Activated CD4-positive, alpha-beta T cell treated with anti-CD3 and anti-CD28 coated beads, Interleukin-2, amount 10 ng/mL, durations not matched to agents 7 days and 5 days (primary cell): ENCODE measurements at places on chromosomes 1 and 21. TPM values are rescaled to one million over a fixed set of nuclear protein-coding genes. Genes with fewer than 3 reads are reported as not detected.

DNA sequence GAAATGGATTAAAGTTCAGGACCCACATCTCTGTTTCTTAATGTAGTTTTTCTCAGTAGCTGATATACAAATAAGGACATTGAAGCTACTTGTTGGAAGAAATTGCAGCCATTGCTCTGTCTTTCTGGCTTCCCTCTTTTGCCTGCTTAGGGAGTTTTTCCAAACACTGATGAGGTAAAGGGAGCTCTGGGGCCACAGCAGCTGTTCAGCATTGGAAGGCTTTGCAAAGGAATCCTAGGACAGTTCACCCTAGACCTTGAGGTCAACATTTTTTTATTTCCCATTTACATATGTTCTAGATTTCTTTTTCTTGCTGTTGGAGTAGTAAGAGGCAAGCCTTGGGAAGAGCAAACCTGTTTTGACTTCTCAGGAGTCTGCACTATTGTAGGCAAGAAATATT lies 126.9 kb upstream of the PLPPR5 start:
- no peaks in the 10 kb centered on the region for H3K27me3 ChIP-seq
- no peak overlapping the region for H3K27ac ChIP-seq
- no peaks in the 10 kb centered on the region for H3K36me3 ChIP-seq
- H3K4me1 ChIP-seq = no peaks in the 10 kb centered on the region
- H3K4me3 ChIP-seq = no peak overlapping the region
- DNase-seq = no peak

DNA sequence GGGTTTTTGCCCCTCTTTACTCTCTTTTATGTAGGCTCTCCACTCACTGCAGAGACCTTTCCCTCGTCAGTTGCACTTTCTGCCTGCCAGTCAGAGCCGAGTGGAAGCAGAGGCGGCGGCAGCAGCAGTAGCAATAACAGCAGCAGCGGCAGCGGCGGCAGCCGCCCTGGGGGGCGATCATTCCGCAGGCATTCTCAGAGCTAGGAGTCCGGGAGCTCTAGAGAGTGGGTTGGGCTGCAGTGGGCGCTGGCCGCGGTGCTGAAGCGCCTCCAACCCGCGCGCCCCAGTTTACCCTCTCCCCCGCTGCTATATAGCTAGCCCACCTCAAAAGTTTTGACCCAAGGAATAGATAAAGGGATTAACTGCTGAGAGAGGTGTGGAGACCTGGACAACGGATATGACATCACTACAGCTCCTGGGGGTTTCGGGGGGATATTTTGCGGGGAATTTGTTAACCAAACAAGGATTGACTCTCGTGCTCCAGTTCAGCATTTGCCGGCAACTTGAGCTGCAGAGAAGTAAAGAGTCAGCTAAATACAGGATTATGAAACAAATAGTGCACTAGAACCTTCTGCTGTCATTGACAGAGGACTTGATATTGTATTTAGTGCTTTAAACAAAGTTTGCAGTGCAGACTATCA lies at the start of gene OLFM3:
OLFM3 (minus strand) TSS at position 102 of the 641 bp plus-strand sequence.
- no peak within 1 kb of the TSS for H3K27ac ChIP-seq
- peaks cover 15% of the 10 kb centered on the region for H3K27me3 ChIP-seq
- H3K4me1 ChIP-seq = no peaks in the 10 kb centered on the region
- no peak for DNase-seq

DNA sequence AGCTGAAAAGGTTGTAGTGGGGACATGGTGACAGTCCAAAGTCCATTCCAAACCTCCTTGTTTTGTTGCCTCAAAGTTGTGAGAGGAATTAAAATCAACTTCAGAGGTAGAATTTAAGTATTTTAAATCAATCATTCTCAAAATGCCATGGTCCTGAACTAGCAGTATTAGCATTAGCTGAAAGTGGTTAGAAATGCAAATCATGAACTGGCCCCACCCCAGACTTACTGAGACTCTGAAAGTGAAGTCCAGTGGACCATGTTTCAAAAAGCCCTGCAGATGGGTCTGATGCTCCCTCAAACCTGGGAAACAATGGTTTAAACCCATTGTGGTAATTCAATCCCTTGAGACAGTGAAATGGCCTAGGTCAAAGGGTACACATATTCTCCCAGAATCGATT lies 36.2 kb upstream of the KRTAP11-1 start:
- DNase-seq = no peak
- H3K27ac ChIP-seq = no peak overlapping the region
- H3K4me3 ChIP-seq = no peak overlapping the region
- H3K4me1 ChIP-seq = no peaks in the 10 kb centered on the region
- peaks cover 10% of the 10 kb centered on the region for H3K27me3 ChIP-seq

DNA sequence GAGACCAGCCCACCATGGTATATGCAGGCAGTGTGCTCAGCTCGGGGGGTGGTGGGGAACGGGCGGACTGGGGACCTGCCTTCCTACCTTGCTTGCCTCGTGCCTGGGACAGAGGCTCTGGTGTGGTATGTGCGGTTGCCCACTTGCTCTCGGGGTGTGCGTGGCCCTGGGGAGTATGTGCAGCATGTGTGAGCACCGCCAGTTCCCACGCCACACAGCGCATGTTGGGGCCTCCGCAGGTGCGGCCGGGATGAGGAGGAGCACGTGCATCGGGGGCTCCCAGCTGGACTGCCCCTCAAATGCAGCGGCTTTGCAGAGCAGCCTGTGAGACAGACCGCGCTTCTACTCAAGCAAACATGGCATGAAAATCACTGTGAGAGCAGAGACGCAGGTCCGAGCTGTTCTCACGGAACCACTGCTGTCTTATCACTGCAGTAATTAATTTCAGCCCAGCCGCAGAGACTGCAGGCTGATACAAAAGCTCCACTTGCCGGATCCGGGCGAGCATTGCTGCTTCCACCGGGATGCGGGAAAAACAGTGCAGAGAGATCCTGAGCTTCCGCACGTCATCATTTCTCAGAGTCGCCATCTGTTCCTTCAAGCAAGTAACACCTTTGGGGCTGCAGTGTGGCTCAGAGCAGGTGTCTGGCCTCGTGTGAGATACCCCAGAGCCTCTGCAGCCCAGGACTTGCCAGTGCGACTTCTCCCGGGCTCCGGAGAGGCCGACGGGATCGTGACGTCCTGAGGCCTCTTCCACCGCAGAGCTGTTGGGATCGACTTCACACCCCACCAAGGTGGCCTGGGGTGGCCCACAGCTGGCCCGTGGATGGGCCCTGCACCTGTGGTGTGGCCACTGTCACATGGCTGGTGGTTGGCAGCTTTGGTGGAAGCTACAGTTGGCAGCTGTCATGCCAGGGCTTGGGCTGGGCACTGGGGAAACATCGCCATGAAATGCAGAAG lies 92.6 kb upstream of the ACTRT2 start:
- H3K27me3 ChIP-seq = no peaks in the 10 kb centered on the region
- DNase-seq = no peak
- no peaks in the 10 kb centered on the region for H3K36me3 ChIP-seq
- no peak overlapping the region for H3K27ac ChIP-seq
- H3K4me3 ChIP-seq = no peak overlapping the region

Gene PLD5
- not detected for total RNA-seq

Gene TRIM17
- 0.73 TPM for total RNA-seq

DNA sequence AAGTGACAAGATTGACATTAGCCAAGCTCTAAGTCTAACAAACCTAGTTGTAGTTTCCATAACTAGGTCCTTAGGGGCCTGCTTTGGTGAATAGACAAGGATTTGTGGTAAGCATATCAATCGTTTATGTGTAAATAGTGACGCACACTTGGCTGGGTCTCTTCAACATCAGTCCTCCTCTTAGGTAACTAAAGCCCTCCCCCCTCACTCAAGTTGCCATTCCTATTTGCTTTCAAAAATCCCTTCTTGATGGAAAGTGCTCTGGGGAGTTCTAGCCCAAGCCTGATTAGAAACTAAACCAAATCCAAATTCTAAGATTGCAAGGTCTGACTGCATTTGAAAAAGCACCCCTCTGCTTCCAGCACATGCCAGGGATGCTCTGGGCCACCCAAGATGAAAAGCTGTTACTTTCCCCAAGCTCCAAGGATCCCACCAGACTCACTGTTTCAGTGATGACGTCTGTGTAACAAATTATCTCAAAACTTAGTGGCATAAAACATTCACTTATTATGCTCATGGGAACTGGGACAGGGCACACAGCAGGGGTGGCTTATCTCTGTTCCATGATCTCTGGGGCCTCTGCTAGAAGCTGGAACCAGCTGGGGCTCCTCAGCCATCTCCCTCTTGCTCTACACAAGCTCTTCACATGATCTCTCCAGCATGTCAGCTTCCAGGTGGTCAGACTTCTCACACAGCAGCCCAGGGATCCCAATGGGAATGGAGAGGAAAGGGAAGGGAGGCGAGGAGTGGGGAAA lies 74.1 kb downstream of the RRAGC start:
- peaks cover 64% of the 10 kb centered on the region for H3K27me3 ChIP-seq
- H3K4me1 ChIP-seq = no peaks in the 10 kb centered on the region
- H3K4me3 ChIP-seq = no peak overlapping the region
- DNase-seq = no peak
- H3K27ac ChIP-seq = no peak overlapping the region

DNA sequence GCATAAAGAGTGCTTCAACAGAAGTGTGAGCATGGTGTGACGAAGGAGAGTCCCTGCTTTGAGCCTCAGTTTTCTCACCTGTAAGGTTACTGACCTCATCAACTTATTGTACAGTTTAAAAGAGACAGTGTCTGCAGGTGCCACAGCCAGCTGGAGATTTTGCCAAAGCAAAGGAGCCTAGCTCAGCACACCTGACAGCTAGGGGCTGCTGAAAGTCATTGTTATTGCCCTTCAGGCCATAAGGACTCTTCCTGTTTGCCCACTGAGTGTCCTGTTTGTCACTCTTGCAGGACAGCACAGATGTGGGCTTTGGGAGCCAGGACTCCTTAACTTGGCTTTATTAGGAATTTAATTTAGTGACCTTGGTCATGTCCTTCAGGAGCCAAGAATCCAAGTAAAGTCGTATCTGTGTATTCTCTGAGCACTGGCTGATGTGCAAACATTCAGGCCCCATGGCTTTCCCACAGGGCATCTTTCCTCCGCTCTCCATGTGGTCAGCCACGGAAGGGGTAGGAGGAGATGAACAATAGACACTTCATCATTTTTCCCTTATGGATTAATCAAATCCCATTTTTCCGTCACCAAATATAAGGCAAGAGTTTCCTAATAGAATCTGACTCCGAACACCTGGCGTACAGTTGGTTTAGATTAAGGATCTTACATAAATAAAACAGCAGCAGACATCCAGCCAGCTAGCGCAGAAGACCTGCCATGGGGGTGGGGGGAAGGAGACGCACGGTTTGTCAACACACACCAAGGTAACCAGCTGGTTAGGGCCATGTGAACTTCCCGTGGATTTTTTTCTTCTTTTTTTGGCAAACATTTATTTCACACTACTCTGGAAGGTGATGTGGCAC lies 43.1 kb upstream of the KANK4 start:
- no peaks in the 10 kb centered on the region for H3K36me3 ChIP-seq
- H3K4me1 ChIP-seq = no peaks in the 10 kb centered on the region
- no peak overlapping the region for H3K4me3 ChIP-seq

Gene CLEC20A
- not detected for total RNA-seq

DNA sequence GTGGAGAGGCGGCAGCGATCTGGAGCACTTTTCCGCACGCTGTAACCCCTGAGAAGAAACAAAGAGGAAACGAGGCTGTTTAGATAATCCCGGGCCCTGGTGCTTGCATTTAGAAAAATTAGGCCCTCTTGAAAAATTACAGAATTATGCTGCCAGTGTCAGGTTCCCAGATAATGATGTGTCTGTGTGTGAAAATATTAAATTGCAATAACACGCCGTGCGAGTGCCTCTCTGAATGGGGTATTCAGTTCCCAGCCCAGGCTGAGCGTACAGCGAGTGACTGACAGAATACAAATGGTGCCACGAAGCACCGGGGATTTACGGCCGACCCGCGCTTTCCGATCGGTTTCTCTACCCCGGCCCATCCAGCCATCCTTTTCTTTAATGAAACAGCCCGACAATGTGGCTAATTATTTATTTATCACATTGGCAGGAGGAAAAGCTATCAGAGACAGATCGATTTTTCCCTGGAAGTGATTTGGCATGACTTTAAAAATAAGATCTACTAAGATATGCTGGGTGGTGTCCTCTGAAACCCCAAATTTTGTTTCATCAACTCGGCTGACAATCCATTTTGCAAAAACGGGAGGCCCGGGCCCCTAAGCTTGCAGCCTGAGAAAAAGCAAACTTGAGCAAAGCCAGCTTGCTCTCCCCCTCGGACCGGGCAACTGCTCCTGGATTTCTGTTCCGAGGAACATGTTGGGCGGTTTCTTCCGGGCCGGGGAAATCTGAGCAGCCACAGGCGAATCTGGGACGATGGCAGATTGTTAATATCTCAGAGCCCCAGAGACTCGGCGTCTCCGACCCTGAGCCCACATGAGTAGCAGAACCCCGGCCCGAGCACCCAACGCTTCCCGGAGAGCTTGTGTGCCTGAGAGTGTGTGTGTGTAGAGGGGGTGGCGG lies 11.3 kb downstream of the PRDM16 start:
- no peaks in the 10 kb centered on the region for H3K36me3 ChIP-seq
- DNase-seq = no peak
- H3K4me3 ChIP-seq = no peak overlapping the region
- H3K27me3 ChIP-seq = peaks cover 7% of the 10 kb centered on the region
- no peak overlapping the region for H3K27ac ChIP-seq

DNA sequence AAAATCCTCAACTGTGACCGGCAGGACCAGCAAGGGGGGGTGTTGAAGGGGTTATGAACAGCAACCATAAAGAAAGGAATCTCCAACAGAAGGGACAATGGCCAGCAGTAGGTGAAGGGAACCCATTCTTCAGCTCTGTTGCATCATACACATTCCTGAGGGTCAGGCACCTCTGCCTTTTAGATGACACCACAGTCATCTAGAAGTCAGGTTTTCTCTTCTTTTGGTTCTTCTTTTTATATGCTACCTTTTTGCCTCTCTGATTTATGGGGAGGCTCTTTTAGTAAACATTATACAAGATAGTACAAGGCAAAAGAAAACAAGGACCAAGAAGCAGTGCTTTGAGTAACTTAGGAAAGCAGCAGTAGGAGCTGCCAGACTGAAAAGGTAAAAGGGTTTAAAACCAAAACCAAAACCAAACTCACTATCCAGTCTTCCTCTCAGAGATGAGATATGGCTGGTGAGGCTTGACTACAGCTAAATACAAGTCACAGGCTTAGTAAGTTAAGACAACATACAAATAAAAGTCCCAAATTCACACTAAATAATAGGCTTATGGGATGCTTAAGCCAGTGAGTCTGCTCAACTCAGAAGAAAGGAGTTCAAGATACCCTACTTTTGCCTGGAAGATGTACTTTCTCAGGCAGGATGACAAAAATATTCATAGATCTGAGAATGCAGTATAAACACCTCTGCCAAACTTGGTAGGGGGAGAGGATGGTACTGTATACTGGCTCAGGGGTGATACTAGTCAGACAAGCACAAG lies 4.1 kb downstream of the TEX38 start:
- peak; percentile 37 for DNase-seq
- no peaks in the 10 kb centered on the region for H3K27me3 ChIP-seq
- peak overlapping the region; percentile 93 for H3K27ac ChIP-seq
- peaks cover 48% of the 10 kb centered on the region for H3K36me3 ChIP-seq
- peaks cover 42% of the 10 kb centered on the region for H3K4me1 ChIP-seq
